ENCODE measurements at places on chromosomes 6 and 20.

- no peak for DNase-seq
These were observed 467.5 kb downstream of the PRKN start for GRCh38 chr6:162260027-162260426.

GRCh38 chr6:2232445-2232844, 13.0 kb downstream of the GMDS start:
- DNase-seq, result no peak

DNA sequence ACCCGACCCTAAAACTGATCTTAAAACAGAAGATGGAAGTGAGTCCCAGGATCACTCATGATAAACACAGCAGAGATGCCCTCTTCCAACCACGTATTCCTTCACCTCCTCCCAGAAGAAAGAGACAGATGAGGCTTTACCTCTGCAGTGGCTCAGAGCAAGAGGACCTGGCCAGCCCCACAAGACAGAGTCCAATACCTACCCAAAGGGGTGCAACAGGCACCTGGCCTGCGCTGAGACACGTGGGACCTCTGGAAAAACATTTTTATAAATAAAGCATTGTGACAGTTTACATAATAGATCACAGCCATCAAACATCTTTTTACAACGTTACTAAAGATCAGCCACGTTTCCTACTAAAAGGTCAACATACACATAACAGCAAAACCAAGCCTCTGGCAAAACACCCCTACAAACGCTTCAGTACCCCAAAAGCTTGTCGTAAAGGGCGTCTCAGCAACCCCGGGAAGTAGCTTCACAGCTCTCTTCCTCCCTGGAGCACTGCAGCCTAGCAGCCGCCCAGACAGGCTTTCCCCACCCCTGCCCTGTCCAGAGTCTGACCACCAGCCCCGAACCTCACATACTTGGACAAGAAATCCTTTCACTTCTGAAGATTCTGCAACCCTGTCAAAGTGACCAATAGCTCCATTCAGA, 2.9 kb downstream of the TAF4 start:
- no peak for DNase-seq

- peak; percentile 94 for DNase-seq
These were observed 28.6 kb downstream of the FOXO3 start for GRCh38 chr6:108589244-108589791.

DNA sequence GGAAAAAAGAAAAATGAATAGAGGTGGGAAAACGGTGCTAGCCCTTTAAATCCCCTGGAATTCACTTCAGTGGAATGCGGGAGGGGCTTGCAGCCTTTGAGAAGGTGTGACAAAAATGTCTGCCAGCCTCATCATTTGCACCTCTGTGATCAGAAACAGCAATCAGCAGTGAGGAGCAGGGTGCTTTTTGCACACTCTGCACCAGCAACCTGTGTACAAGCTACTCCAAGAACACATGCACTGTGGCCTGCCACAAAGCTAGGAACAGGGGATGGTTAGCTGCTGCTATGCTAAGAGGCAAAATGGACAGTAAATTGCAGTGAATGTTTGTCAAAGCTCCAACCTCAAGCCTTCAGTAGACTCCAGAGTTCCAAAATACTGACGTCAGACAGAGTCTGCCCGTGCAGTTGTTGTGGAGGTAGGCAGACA, 29.7 kb downstream of the GINS1 start:
- no peak for DNase-seq

DNA sequence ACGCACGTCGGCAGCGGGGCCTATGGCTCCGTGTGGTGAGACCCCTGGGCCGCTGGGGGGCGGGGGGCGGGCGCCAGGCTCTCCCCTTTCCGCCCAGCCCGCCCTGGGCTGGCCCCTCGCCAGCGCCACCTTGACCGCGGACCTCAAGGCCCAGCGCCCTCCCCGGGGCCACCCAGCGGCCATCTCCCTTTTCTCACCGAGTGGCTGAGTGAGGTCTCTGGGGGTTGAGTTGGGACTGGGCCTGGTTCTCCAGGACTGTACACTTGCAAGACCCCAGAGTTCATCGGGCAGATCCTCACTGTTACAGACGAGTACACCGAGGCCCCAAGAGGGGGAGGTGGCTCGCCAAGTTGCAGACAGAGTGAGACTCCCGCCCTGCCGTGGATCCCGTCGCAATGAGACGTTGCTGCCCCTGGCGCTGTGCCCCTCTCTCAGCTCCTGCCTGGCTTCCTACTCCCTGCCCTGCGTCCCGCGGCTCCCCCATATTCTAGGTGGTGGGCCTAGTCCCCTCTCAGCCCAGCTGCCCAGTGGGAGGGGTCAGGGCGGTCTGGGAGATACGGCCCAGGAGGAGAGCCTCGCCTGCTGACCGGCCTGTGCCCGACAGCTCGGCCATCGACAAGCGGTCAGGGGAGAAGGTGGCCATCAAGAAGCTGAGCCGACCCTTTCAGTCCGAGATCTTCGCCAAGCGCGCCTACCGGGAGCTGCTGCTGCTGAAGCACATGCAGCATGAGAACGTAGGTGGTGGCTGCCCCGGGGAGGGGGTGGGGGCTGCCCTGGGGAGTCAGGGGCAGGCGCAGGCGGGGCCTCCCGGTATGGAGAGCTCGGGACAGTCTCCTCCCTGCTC, 576 bp downstream of the MAPK13 start:
- peak; percentile 49 for DNase-seq

All from suppressor macrophage treated with lipopolysaccharide for 4 hours (primary cell).